Large intestine (tissue), 12 donors: ENCODE measurements at places on chromosomes 1 and 21. TPM values are rescaled to one million over a fixed set of nuclear protein-coding genes. Genes with fewer than 3 reads are reported as not detected.

The MTFR1L gene
- polyA plus RNA-seq = 69.8 TPM

- no peak for DNase-seq
Observed at GRCh38 chr1:156497078-156497742, 3.4 kb downstream of the MEF2D start.

DNA sequence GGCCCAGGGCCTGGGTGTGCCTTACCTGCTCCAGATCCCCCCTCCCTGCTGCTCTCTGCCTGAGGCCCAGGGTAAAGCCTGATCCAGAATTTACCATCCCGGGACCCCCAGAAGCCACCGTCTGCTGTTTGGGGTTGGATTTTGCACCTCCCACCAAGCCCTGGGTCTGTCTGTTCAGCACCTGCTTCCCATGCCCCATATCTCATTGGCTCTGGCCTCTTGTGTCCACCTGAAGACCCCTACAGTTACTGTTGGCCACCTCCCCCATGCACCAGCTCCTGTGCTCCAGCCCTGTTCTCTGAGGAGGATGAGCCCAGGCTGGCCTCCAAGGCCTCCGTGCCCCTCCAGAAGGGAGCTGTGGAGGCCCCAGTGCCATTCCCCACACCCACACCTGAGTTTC lies 113.9 kb downstream of the GRIK3 start:
- DNase-seq = no peak

The CALML6 gene
- 1.8 TPM for polyA plus RNA-seq

DNA sequence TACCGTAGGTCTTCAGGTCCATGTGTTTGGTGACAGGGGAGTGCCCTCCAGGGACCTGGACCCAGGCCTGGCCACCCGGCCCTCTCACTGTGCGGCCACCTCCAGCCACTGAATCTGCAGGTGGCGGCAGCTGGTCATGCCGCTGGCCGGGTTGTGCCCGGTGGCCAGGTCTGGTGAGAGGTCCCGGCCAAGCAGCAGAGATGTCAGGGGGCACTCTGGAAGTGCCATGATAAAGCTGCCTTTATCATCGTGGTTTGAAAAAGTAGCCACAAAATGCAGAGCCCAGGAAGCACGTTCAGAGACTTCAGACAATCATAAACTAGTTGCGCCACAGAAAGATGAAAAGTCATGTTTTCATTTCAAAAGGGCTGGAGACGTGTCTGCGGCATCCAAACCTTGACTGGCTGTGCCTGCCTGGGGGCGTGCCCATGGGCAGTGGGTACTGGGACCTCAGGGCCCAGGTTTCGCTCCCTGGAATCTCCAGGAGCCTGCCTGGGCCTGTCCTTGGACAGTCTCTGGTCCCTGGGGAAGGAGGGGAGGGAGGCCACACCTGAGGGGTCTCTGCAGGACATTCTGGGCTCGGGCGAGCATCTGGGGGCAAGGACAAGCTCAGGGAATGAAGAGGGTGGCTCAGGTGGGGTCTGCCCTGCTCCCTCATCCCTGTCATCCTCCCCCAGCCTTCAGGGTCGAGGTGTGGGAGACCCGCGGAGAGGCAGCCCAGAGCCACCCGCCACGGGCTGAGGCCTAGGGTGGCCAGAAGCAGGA lies 44.9 kb downstream of the COL18A1 start:
- DNase-seq = no peak

GRCh38 chr1:65694933-65695332 lies 97.8 kb upstream of the PDE4B start:
- no peak for DNase-seq

The C1orf167 gene
- polyA plus RNA-seq = 0.15 TPM

The KRTAP12-2 gene
- polyA plus RNA-seq = not detected

The GSTM2 gene
- polyA plus RNA-seq = 197 TPM

DNA sequence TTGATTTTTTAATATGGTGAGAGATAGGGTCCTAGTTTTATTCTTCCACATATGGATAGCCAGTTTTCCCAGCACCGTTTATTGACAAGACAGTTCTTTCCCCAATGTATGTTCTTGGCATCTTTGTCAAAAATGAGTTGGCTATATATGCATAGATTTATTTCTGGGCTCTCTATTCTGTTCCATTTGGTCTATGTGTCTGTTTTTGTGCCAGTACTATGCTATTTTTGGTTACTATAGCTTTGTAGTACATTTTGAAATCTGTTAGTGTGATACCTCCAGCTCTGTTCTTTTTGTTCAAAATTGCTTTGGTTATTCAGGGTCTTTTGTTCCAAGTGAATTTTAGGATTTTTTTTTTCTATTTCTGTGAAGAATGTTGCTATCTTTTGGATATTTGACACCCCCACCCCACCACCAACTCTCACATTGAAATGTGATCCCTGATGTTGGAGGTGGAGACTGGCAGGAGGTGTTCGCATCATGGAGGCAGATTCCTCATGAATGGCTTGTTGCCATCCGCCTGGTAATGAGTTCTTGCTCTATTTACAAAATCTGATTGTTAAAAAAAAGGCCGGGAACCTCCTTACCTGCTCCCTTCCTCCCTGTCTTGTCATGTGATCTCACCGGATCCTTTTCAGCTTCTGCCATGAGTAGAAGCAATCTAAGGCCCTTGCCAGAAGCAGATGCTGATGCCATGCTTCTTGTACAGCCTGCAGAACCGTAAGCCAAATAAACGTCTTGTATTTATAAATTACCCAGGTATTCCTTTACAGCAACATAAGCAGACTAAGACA lies 54.8 kb upstream of the KRTAP19-8 start:
- no peak for DNase-seq

DNA sequence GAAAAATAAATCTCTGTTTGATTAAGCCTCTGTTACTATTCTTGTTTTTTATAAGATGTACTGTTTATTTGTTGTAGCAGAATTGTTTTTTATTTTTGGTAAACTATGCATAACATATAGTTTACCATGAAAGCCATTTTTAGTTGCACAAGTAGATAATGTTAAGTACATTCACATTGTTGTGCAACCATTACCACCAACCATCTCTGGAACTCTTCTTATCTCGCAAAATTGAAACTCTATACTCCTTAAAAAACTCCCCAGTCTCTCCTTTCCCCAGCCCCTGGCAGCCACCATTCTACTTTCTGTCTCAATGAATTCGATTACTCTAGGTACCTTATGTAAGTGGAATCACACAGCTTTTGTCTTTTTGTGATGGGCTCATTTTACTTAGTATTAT lies 27.4 kb upstream of the UHMK1 start:
- DNase-seq = no peak

DNA sequence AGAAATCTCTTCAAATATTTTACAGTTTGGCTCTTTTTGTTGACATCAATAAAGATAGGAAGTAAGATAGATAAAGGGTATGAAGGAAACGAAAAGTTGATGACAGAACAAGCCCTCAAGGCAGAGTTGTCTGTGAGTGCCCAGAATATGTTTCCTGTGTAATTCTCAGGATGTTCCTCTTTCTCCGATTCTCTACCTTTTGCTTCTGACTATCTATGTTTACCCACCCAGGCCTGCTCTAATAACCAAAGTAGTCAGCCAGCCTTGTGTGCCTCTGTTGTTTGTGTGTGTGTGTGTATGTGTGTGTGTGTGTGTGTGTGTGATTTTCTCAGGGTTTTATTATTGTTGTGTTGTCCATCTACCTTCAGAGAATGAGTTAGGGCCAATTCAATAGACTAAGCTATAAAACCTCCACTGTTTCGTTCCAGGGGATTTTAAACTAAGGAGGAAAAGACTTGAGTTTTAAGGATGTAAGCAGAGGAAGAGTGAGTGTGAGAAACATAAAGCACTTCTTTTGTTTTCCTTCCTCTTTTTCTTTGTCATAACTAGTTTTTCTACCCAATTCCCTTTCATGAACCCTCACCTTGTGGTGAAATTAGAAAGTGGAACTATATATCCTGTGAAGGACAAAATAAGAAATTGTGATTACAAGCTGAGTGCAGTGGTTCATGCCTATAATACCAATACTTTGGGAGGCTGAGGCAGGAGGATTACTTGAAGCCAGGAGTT lies 627.4 kb upstream of the NR5A2 start:
- no peak for DNase-seq

The C1QTNF12 gene
- polyA plus RNA-seq = 50.5 TPM

The DNM3 gene
- 2.2 TPM for polyA plus RNA-seq

The MMP23B gene
- 10.7 TPM for polyA plus RNA-seq

- no peak for DNase-seq
Observed at GRCh38 chr1:114700036-114700600, 4.8 kb upstream of the AMPD1 start.

The DISP3 gene
- polyA plus RNA-seq = 0.76 TPM

- DNase-seq = no peak
Observed at GRCh38 chr1:101346419-101346818, 109.6 kb downstream of the S1PR1 start.

The CFAP57 gene
- 0.25 TPM for polyA plus RNA-seq

The KCNA3 gene
- 0.37 TPM for polyA plus RNA-seq

The FCGR1A gene
- polyA plus RNA-seq = 1.8 TPM

The TRIM67 gene
- 1.1 TPM for polyA plus RNA-seq

The RUNX1 gene
- 9.2 TPM for polyA plus RNA-seq

DNA sequence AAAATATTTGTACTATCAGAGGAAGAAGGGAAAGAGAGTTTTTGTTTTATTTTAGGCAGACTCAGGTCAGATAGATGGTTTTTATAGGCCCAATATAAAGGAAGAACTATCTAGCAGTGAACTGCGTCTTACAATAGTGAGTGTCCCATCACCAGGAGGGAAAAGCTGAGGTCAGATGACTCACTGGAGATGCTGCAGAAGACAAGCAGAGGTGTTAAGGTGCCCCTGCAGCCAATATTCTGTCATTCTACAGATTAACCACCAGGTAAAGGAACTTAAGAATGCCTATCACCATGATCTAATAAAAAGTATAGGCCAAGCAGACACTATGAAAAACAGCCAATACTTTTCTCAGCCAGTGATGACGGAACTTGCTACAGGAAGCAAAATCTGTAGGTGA lies 29.6 kb downstream of the IVNS1ABP start:
- DNase-seq = no peak

The CR1 gene
- polyA plus RNA-seq = 0.66 TPM

- DNase-seq = no peak
Observed at GRCh38 chr21:31753949-31754707, 22.2 kb upstream of the SCAF4 start.
